ENCODE measurements at places on chromosomes 11 and 22. TPM values are rescaled to one million over a fixed set of nuclear protein-coding genes. Genes with fewer than 3 reads are reported as not detected.

The USP47 gene
- total RNA-seq: 53.3 TPM

The DEUP1 gene
- not detected for total RNA-seq

The RIMBP3C gene
- total RNA-seq: 0.26 TPM

The TSGA10IP gene
- total RNA-seq: not detected

The FGF4 gene
- not detected for total RNA-seq

GRCh38 chr11:104798789-104799188, 99.5 kb downstream of the CASP12 start:
- DNase-seq: no peak

DNA sequence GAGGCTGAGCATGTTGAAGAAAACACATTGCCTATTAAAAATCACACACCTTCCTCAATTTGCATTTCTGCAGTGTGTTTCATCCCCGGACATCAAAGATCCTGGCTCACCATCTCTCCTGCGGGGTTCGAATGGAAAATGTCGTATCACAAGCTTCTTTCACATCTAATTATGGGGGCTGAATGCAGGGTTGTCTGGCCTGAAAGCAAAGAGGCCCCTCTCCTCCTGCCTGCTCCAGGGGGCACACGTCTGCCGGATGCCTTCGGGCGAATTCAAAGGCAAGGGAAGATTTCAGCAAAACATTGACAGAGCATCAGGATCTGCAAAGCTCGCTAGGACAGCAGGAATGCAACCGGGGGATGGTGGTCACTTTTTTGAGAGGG, 1447.7 kb downstream of the TBC1D22A start:
- DNase-seq: no peak

GRCh38 chr11:11708256-11708655, 86.5 kb upstream of the GALNT18 start:
- no peak for DNase-seq

GRCh38 chr11:17890325-17890724, 122.5 kb downstream of the SERGEF start:
- DNase-seq: no peak

DNA sequence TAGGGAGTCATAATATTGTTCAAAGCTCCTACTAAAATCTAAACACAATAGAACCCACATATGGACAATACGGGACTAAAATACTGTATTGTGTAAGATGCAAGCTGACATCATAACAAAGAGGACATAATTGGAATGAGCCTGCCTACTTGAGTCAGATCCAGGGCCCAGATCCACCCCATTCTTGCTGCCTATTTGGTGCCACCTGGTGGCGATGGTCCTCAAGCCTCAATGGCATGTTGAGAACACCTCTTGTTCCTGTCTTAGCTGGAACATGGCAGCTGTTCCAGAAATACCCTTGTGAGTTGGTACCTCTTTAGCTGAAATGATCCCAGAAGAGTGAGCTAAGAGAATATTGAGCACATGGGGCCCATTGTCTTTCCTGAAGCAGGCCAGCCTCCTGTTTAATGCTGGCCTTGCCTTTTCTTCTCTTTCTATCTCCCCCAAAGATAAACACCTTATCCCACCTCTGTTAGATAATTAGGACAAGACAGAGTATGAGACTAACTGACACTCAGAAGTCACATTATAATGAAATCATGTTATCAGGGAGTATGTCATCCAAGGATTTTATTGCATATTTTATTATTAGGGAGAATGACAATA, 680.9 kb upstream of the ANO5 start:
- no peak for DNase-seq

DNA sequence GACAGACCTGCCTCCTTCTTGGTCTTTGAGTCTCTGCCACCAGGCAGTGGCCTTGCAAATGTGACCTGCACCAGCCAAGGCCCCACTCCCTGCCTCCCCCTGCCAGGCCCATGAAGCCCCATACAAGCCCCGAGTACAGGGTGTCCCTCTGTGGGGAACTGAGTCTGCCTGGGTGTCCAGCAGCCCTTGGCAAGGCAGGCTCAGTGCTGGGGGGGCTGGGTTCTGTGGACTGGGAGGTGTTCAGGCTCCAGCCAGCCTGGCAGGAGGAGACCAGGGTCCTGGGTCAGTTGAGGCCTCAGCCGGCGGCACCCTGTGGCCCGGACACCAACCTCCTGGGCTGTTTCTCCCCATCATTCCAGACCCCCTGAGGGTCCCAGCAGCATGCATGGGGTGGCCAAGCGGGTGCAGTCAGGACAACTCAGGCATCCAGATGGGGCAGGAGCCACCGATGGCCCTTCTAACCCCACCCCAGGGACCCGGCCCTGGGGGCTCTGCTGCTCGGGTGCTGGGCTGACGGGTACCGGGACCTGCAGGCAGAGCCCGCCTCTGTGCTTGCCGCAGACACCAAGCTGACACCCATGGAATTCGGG, 5.7 kb downstream of the MUC5AC start:
- peak; percentile 88 for DNase-seq

DNA sequence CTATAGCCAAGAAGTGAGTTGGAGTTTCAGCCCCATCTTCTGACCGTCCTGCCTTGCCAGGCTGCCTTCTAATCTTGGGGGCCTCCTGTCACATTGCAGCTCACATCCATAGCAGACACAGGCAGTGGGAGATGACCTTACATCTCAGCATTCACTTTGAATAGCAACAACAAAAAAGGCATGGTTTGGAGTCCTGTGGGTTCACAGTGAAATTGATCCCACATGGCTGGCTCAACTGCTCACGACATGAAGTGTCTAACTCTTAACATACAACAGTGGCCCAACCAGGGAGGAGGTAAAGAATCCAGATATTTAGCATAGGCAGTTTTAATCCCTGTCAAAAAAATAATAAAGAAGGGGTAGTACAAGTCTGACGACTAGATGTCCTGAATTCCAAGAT, 38.1 kb downstream of the DBX1 start:
- no peak for DNase-seq

DNA sequence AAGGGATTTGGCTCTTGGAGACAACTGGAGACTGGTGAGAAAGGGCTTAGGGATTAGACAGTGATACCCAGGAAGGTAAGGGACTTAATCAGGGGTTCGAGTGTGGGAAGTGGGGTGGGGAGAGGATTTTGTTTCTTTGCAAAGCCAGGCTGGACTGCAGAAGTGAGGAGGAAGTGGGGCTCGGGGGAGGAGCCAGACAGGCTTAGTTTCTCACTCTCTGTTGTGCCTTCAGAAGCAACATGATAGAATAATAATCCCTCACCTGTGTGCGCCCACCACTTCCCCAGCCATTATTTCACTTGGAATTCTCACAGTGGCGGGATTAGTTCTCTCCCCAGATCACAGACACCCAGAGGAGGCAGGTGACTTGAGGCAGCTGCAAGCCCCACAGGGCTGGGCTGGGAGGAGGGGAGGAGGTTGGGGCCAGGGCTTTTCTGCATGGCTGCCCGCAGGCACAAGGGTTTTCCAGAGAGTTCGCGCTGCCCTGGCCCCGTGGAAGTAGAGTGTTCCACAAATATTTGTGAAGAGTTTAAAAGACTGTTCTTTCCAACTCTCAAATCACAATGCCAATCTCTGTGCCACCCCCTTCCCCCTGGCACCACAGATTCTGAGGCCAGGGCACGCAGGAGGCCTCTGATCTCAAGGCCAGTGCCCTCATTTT, 4.0 kb upstream of the SEC14L2 start:
- DNase-seq: no peak

GRCh38 chr11:72575533-72576242, 98.5 kb downstream of the PDE2A start:
- DNase-seq: peak; percentile 81

DNA sequence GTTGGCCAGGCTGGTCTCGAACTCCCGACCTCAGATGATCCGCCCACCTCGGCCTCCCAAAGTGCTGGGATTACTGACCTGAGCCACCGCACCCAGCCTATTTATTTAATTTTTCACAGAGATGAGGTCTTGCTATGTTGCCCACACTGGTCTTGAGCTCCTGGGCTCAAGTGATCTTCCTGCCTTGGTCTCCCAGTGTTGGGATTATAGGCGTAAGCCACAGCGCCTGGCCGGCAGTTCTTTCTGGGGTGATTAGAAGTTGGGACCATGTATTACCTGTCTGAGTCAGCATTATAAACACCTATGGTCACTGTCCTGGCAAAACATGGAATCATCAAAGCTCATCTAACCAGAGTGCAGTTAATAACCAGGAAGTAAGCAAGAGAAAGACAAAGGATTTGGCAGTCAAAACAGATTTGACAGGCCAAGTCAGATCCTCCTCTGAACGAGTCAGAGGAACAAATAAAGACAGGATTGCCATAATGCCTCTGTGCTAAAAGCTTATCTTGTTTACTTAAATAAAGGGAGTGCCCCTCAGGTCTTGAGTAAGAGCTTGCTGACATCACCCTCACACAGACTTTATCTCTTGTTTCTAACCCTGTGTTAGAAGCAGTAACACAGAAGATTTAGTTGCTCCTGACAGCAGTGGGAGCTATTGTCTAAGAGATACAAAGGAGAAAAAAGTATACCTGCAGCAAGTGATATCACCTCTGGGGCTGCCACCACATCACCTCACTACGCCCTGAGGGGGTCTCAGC, 3.7 kb downstream of the SERPIND1 start:
- DNase-seq: no peak

- no peak for DNase-seq
These were observed 48.2 kb downstream of the ELFN2 start for GRCh38 chr22:37379085-37379484.

- DNase-seq: peak; percentile 43
These were observed 5.4 kb downstream of the CRY2 start for GRCh38 chr11:45852712-45853101.

GRCh38 chr11:20599221-20600019, at the start of gene SLC6A5:
SLC6A5 (plus strand) TSS chr11:20599608; CDS start chr11:20599673, 65 bp downstream.
- DNase-seq: no peak

- peak; percentile 84 for DNase-seq
These were observed 29.3 kb upstream of the MUC5B start for GRCh38 chr11:1193326-1194230.

GRCh38 chr11:82862379-82862778, 37.9 kb downstream of the PRCP start:
- DNase-seq: no peak

GRCh38 chr11:113574171-113574570, 99.0 kb upstream of the DRD2 start:
- DNase-seq: no peak

Data from mesenteric fat pad (tissue), 1 donor.